ENCODE measurements at places on chromosomes 5 and 9.
A peak's percentile ranks its signal among the peaks of the same experiment; 100 is the strongest.

DNA sequence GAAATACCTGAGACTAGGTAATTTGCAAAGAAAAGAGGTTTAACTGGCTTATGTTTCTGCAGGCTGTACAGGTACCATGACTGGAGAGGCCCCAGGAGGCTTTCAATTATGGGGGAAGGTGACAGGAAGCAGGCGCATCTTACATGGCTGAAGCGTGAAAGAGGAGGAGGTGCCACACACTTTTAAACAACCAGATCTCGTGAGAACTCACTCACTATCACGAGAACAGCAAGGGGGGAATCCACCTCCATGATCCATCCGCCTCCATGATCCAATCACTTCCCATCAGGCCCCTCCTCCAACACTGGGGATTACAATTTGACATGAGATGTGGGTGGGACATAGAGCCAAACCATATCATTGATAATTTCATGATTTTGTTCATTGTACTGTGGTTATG, 2.5 kb upstream of the MED27 start:
- H3K27me3 ChIP-seq, result peaks cover 4% of the 10 kb centered on the region
- no peak overlapping the region for H3K4me3 ChIP-seq
- peaks cover 3% of the 10 kb centered on the region for H3K36me3 ChIP-seq
- DNase-seq, result no peak
- peaks cover 18% of the 10 kb centered on the region for H3K4me1 ChIP-seq
- H3K27ac ChIP-seq, result no peak overlapping the region

- H3K4me1 ChIP-seq, result peaks cover 11% of the 10 kb centered on the region
- no peak for DNase-seq
- H3K27ac ChIP-seq, result peak overlapping the region; percentile 98
- no peaks in the 10 kb centered on the region for H3K27me3 ChIP-seq
Measured at GRCh38 chr9:127734247-127734746, 797 bp downstream of the TOR2A start.

DNA sequence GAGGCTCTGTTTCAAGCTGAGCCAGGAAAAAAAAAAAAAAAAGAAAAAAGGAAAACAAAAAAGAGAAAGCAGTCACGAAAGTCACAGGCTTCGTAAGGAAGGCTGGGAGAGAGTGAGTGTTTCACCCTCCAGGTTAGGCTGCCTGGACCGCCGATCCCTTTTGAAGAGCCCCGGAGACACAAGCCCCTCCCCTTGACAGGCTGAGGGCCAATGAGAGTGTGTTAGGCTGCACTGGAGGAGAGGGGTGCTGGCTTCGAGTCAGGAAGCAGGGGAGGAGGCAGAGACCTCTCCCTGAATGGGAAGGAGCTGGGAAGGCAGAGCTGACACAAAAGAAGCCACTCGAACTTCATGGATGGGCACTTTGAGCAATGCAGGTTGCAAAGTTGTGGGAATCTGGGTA, at the start of gene NMUR2:
Gene NMUR2, minus strand, starts transcription at position 135 of the 400 bp plus-strand sequence. CDS start 166 bp downstream, outside the sequence.
- H3K27ac ChIP-seq, result no peak within 1 kb of the TSS
- no peaks in the 10 kb centered on the region for H3K36me3 ChIP-seq
- H3K4me1 ChIP-seq, result no peaks in the 10 kb centered on the region
- no peak for DNase-seq

DNA sequence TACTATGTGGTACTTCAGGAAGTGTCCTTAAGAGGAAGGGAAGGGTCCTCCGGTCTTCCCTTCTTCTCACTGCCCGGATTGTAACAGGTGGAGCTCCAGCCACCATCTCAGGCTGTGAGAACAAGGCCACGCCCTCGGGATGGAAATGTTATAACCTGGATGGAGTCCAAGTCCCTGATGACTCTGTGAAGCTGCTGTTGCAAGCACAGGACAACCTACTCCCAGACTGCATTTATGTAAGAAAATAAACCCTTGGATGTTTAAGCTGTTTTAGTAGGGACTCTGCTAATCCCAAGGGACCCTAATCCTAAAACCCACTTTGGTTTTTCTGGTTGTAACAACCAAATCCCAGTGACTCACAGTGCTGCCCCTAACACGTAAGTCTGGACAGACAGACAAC, 221.6 kb downstream of the ACTL7B start:
- no peaks in the 10 kb centered on the region for H3K27me3 ChIP-seq
- H3K4me3 ChIP-seq, result no peak overlapping the region
- DNase-seq, result no peak
- H3K36me3 ChIP-seq, result no peaks in the 10 kb centered on the region

DNA sequence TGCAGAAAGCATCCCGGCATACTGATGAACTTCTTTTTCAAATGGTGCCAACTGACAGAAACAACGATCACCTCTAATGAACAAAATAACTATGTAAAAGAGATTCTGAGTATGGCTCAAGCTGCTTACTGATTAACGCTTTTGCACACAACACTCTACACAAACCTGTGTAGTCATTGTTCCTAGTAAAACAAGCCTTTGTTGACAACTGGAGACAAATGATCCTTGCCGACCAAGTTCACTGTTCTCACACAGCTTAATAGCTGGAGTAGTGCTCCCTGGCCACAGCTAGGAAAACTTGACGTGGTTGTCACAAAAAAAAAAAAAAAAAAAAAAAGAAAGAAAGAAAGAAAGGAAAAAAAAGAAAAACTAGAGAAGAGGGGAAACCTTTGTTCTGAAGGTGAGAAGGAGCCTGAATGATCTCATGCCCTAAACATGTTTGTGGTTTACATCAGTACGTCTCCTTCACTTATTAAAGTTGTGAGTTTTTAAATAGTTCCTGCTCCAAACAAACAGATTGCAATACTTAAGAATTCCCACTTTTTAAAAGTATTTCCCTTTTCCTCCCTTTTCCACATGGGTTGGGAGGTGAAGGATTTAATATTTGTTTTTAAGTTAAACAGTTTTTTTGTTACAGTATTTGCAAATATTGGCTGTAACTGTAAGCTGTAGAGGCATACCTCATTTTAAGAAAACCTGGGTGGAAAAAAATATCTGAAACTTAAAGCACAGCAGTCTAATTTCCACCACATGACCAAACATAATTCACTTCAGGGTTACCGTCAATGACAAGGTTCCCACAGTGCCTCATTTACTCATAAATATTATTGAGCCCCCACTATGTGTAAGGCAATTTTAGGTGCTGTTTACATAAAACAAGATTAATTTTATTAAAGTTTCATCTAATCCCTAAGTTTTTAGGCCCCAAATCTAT, 63.7 kb downstream of the GLIS3 start:
- H3K27me3 ChIP-seq, result no peaks in the 10 kb centered on the region
- peaks cover 8% of the 10 kb centered on the region for H3K4me1 ChIP-seq
- no peak for DNase-seq
- peak overlapping the region; percentile 37 for H3K27ac ChIP-seq
